ENCODE measurements at places on chromosomes 2 and 18.

GRCh38 chr18:10453806-10454680 lies at the start of gene APCDD1:
APCDD1 (plus strand) TSS chr18:10454635; CDS start chr18:10454982, 347 bp downstream.
- no peak for DNase-seq

DNA sequence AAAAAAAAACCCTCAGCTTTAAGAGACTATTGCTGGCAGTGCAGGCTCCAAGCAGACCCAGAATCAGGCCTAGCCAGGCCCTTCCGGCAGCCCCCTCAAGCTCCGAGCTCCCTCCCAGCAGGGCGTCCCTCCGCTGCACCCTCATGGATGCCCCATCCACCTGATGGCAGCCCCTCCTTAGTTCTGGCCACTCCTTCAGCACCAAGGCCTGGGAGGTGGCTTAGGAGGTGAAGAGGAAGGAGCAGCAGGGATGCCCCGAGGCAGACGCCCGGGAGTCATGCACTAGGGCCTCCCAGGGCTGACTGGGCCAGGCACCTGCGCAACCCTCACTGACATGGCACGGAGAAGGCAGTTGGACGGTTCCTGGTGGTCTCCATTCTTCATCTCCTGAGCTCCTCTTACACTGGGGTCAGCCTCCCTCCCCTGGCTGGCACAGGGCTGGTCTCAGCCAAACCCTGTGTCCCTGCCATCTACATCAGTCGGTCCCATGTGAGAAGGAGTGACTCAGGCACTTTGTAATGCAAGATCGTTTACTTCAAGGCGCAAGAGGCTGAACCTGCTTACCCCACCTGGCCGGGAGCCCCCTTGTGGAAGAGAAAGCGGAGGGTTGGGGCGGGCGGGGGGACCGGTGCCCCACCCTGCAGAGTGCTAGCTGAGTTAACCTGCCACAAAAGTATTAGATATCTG lies 53.5 kb upstream of the ID2 start:
- no peak for DNase-seq

DNA sequence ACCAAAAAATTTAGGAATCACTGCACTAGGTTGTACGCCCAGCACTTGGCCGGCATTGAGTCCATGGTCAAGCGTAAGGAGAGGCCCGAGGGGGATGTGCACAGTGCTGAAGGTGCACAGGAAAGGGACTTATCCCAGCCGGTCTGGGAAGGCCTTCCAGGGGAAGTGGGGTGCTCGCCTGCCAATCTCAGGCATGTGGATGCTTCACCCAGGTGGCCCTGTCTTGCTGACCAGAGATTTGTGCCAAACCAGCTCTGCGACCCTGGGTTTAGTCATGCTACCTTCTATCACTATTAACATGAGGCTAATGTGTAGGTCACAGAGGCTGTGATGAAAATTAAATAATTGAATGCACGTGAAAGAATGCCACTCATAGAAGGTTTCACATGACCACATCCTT lies 1.7 kb upstream of the ITM2C start:
- DNase-seq, result no peak

DNA sequence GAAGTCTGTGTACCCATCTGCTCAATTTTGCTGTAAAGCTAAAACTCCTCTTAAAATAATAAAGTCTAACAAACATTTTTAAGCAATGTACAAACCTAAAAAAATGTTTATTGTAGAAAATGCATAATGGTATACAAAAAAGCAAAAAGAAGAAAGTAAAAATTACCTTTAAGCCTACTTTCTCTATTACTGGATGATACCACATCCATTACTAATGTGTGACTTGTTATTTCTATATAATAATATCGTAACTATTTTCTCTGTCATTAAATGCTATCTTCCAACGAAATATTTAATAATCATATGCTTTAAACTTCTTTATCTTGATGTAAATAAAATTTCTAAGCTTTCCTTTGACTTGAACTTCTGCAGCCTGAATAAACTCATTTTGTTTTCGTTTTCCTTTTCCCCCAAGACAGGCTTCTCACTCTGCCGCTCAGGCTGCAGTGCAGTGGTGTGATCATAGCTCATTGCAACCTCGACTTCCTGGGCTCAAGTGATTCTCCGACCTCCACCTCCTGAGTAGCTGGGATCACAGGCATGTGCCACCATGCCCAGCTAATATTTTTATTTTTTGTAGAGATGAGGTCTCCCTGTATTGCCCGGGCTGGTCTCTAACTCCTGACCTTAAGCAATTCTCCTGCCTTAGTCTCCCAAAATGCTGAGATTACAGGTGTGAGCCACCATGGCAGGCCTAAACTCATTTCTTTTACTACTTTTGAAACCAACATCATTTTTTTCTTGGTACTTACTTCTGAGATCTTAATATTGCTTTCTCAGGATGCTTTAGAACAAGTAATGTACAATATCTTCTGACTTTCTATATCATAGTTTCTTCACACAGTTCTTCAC lies 18.1 kb upstream of the DNAH7 start:
- DNase-seq, result no peak

- DNase-seq, result no peak
Measured at GRCh38 chr18:8741117-8741516, 35.8 kb downstream of the MTCL1 start.

Data from stimulated activated CD8-positive, alpha-beta memory T cell treated with anti-CD3 and anti-CD28 coated beads, Interleukin-7, amount 100 ng/mL, for 1 hour (primary cell).